NCI-H1694 (cell line): ENCODE measurements at places on chromosomes 5 and 9.

DNA sequence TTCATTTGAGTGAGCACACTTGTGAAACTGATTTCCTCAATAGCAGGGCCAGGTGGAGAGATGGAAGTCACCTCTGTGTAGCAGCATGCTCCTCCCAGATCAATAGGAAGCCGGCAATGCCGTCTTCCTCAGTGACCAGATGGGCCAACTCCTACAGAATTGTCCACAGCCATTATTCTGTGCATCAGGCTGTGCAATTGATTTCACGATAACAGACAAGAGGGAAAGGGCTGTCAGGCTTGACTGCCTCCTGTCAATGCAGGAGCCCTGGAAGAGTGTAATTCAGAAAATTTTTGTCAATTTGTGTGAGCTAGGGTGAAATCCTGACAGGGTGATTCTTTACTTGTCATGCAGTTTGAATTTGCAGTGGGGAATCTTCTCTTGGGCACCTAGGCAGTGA, 838.4 kb upstream of the NUDT12 start:
- no peak for DNase-seq

GRCh38 chr5:108728566-108729241, 19.0 kb upstream of the FER start:
- DNase-seq = no peak

GRCh38 chr5:142819825-142820224, 49.6 kb downstream of the ARHGAP26 start:
- no peak for DNase-seq

DNA sequence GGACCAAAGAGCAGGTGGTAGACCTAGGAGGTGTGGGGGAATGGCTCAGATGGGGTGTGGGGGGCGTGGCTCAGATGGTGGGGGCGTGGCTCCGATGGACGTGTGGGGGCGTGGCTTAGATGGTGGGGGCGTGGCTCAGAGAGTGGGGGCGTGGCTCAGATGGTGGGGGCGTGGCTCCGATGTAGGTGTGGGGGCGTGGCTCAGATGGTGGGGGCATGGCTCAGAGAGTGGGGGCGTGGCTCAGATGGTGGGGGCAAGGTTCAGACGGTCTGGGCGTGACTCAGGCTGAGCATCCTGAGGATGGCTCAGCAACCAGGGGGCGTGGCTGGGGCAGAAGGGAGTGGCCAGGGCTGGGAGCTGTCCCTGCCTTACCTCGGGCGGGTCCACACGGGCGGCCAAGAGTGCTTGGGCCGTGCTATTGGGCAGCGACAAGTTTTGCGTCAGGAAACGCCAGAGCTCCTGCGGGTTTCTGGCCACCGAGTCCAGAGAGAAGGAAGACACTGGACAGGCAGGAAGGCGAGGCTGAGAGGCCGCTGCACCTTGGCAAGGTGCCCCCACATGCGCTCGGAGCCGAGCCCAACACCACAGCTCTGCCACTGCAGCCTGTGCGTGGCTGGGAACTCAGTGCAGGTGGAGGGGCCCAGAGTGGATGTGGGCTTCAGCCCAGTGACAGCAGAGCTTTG, 5.9 kb downstream of the ABCA2 start:
- no peak for DNase-seq

DNA sequence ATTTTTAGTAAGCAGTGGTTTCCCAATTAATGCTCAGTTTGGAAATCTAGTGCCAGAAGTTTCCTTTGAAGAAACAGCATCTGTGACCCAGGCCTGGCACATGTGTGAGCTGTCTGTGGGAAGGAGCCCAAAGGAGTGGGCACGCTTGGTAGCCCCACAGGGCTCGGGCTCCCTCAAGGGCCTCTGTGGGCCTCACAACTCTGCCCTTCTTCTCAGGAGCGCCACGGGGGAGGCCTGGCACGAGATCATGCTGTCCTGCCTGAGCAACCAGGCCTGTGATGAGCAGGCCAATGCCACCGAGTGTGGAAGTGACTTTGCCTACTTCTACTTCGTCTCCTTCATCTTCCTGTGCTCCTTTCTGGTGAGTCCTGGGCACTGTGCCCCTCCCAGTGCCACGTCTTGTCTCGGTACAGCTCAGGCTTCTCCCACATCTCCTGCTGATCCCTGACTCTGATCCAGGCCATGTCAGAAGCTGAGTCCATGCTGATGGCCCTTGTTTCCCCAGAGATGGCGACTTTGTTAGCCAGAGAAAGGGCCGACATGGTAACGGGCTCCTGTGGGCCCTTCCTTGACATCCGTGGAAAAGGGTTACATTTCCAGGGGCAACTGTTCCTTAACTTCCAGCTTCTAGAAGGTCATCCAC, 200.4 kb downstream of the CACNA1B start:
- DNase-seq = no peak

GRCh38 chr5:114360357-114360756, 1.5 kb upstream of the KCNN2 start:
- no peak for DNase-seq
